ENCODE measurements at places on chromosomes 4 and X.

- no peak for DNase-seq
These were observed 5.8 kb downstream of the HMGB2 start for GRCh38 chr4:173328236-173328901.

DNA sequence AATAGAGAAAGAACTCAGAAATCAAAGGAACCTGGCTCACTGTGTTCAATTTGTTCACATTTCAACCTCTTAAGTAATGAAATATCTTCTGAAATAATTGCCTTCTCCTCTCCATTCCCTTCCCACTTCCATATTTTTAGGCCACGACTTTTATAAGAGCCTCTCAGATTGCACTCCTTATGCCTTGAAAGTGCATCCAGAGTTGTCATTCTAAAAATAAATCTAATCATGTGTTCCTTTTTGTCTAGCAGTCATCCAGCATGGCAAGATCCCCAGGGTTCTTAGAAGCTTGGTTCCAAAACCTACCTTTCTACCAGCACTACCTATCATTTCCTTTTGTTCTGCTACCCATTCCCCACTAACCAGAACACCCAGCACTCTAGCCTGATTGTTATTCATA, 42.4 kb upstream of the RPA4 start:
- DNase-seq: no peak

- no peak for DNase-seq
These were observed 83.3 kb downstream of the SNCA start for GRCh38 chr4:89753601-89754066.

- DNase-seq: no peak
These were observed 35.7 kb downstream of the AFAP1 start for GRCh38 chr4:7903791-7904516.

DNA sequence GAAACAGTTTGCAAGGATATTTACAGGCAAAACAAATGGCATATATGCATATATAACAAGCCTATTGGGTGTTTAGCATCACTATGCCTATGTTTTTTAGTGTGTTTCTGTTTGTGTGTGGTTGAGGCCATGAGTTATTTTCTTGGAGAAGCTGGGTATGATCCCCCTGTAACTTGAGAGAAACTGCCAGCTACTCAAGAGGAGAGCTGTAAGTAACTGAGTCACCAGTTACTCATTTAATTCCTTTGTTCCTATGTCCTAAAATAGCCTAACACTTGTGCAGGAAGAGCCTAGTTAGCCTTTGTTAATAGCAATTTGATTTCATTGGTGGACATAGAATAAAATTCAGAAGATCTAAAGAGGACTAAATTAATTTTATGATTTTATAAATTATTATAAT, 79.1 kb downstream of the PWWP3B start:
- no peak for DNase-seq

- DNase-seq: no peak
These were observed 43.7 kb upstream of the GBA3 start for GRCh38 chr4:22648996-22649395.

GRCh38 chrX:115452251-115452650, 108.7 kb upstream of the PLS3 start:
- DNase-seq: no peak

DNA sequence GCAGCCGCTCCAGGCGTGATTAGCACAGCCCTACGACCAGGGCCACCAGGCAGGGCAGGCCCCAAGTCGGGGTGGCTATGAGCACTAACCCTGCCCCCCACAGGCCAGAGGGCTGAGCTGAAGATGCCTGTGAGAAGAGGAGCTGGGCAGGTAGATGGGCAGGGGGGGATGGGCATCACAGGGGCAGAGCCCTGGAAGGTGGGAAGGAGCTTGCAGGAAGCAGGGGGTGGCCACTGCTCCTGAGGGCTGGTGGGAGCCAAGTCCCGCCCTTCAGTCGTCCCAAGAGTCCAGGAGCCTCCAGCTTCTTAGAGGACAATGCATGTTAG, 7.3 kb upstream of the MXD4 start:
- no peak for DNase-seq

GRCh38 chr4:70703619-70704214, 15.4 kb downstream of the UTP3 start:
- DNase-seq: no peak

GRCh38 chr4:184887333-184887732, 61.6 kb upstream of the ACSL1 start:
- DNase-seq: no peak

- DNase-seq: no peak
These were observed 577.0 kb downstream of the FAT4 start for GRCh38 chr4:125891597-125892258.
